GM03348 (cell line): ENCODE measurements at places on chromosomes 1 and 21.

DNA sequence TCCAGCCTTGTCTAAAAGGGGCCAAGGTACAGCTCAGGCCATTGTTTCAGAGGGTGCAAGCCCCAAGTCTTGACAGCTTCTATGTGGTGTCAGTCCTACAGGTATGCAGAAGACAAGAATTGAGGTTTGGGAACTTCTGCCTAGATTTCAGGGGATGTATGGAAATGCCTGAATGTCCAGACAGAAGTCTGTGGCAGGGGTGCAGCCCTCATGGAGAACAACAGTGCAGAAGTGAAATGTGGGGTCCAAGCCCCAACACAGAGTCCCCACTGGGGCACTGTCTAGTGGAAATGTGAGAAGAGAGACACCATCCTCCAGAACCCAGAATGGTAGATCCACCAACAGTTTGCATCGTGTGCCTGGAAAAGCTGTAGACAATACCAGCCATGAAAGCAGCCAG is 400.3 kb upstream of the CAMK1G start:
- no peak for DNase-seq

GRCh38 chr1:147111381-147112130 is 60.7 kb downstream of the PRKAB2 start:
- DNase-seq: no peak

DNA sequence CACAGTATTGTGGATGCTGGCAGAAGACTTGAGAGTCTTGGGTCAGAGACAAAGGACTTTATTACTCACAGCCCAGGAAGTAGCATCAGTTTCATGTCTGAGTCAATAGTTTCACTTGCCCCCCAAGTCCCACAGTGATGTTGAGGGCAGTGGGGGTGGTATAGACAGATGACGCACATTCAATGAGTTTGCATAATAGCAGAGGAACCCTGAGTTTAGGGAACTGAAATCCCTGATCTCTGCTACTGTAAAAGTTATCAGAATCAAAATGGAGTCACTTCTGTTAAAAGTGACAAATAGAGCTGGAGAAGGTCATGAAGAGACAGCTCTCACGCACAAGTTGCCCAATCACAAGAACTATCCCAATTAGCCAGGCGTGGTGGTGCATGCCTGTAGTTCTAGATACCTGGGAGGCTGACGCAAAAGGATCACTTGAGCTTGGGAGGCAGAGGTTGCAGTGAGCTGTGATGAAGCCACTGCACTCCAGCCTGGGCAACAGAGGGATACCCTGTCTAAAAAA is 11.5 kb upstream of the HCRTR1 start:
- no peak for DNase-seq

GRCh38 chr1:23423415-23424292 is 894 bp downstream of the TCEA3 start:
- peak; percentile 51 for DNase-seq

DNA sequence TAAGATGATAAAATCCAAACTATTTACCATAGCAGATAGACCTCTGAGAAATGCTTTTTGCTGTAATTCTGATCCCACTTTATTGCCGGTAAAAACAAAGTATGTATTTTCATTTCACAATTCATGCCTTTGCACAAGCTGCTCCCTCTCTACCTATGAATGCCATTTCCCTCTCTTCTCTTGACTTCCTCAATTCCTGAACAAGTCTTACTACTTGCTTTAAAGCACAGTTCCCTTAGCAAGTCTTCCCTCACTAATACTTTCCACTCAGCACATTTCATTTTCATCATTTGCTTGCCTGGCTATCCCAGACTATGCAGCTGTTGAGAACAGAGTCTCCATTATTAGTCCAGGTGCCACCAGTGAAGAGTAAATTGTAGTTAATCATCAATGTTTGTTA is 13.8 kb downstream of the GPATCH2 start:
- no peak for DNase-seq

DNA sequence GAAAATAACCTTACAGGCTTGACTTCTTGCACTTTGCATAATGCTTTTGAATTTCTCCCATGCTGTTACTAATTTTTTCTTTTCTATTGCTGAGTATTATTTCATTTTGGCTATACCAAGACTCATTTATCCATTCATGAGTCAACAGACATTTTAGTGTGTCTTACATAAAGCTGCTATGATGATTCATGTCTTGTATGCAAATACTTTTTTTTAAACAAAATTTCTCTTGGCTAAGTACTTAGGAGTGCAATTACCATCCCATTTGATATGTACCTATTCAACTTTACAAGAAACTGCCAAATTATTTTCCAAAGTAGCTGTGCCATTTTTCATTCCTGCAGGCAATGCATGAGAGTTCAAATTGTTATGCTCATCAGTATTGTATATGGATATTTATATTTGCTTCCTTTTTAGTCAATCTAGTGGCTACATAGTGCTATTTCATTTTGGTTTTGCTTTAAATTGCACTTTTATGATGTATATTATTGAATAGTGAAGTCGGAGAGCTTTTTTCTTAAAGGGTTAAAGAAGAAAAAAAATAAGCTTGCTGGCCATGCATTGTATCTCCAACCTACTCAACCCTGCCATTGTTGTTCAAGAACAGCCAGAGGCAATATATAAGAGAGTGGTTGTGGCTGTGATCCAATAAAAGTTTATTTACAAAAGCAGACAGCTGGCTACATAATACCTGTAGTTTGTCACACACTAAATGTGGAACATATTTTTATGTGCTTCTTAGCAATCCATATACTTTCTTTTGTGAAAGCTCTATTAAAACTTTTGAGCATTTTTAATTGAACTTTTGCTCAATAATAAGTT is 862.8 kb downstream of the KCNT2 start:
- no peak for DNase-seq

- no peak for DNase-seq
Observed at GRCh38 chr21:43740497-43741156, 21.7 kb downstream of the PDXK start.

- no peak for DNase-seq
Observed at GRCh38 chr21:44890338-44890931, 16.9 kb upstream of the PTTG1IP start.

DNA sequence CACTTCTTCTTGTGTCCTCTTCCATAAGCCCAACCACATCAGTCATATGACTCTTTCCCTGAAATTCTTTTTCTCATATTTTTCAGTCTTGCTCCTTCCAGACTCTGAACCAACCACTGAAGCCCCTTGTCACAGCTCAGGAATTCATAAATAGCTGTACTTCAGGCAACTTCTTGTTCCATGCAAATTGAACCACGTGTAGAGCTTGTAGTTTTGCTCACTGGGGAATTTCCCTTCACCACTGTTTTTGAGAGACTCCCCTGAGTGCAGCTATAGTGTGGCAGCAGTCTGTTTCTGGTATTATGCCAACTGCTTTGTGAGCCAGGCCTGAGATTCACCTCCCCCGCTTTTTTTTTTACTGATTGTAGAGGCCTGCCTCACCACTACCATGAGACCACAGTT is 150.3 kb upstream of the SPAG17 start:
- peak; percentile 18 for DNase-seq

DNA sequence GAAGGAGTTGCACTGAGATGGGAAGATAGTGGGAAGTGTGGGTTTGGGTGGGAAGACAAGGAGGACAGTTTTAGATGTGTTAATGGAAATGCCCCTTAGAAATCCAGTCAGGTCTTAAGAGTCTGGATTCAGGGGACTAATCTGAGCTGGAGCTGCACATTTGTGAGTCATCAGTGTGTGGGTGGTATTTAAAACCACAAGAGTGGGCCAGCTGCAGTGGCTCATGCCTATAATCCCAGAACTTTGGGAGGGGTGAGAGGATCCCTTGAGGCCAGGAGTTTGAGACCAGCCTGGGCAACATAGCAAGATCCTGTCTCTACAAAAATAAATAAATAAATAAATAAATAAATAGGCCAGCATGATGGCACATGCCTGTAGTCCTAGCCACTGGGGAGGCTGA is 40.9 kb upstream of the SLC6A9 start:
- peak; percentile 79 for DNase-seq

- DNase-seq: no peak
Observed at GRCh38 chr1:34870395-34870794, 10.8 kb upstream of the SMIM12 start.

GRCh38 chr1:221711656-221712055 is 30.2 kb downstream of the DUSP10 start:
- DNase-seq: no peak

DNA sequence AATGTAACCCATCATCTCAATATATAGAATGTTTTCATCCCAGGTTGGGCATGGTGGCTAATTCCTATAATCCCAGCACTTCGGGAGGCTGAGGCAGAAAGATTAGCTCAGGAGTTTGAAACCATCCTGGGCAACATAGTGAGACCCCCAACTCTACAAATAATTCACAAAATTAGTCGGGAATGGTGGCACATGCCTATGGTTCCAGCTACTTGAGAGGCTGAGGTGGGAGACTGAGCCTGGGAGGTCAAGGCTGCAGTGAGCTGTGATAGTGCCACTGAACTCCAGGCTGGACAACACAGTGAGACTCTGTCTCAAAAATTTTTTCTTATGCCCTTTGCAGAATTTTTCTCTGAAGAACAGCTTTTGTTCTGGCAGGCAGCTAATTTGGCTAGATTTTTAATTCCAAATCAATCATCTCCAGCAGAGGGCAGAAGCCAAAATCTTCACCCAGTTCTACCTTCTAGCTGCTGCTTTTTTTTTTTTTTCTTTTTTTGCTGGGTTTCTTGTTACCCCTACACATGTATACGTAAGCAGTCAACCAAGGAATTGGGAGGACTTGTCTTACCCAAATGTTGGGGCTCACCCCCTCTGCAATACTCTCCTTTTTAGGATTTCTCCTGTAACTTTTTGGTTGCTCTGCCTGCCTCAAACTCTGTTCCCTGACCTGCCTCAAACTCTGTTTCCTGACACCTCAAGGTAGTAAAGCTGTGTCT is 2.7 kb upstream of the RAD54L start:
- DNase-seq: peak; percentile 66

GRCh38 chr1:62436039-62436465 is 797 bp upstream of the USP1 start:
- DNase-seq: peak; percentile 95

DNA sequence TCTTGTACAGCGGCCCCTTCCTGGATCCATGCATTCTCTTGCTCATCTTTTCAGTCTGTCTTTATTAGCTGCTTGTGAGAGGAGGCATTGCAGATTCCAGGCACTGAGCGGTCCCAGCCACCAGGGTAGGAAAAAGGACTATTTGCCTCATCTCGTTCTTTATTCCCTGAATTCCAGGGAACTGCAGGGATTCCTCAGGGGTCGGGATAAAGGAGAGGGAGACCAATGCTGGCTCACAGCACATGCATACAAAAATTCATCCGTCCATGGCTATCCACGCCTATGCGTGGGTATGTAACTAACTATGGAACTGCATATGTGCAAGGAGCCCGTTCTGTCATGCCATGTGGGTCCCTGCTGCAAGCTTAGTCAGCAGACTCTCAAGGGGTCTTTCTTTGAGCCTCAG is 879 bp upstream of the PLPPR5 start:
- no peak for DNase-seq

DNA sequence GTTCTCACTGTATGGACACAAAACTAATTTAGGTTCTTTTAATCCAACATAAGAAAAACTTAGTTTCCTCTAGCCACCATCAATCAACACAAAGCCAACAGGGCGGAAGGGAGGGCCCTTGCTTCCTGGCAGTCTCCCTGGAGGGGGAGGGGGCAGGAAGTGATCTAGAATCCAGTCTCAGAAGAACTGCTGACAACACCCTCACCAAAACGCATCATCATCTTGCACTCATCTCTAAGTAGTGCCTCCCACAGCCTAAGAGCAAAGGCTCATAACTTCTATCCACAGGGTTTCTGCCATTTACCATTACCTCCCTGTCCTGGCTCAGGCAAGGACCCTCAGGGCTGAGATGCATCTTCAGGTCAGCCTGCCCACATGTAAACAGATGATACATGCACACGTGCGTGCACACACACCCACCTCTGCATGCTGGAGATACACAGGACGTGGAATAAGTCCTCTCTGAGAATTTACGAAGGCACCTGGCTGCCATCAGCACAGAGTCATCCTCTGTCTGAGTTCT is 20.5 kb downstream of the HIVEP3 start:
- DNase-seq: peak; percentile 31

- DNase-seq: no peak
Observed at GRCh38 chr1:8930116-8930515, 15.6 kb upstream of the CA6 start.

DNA sequence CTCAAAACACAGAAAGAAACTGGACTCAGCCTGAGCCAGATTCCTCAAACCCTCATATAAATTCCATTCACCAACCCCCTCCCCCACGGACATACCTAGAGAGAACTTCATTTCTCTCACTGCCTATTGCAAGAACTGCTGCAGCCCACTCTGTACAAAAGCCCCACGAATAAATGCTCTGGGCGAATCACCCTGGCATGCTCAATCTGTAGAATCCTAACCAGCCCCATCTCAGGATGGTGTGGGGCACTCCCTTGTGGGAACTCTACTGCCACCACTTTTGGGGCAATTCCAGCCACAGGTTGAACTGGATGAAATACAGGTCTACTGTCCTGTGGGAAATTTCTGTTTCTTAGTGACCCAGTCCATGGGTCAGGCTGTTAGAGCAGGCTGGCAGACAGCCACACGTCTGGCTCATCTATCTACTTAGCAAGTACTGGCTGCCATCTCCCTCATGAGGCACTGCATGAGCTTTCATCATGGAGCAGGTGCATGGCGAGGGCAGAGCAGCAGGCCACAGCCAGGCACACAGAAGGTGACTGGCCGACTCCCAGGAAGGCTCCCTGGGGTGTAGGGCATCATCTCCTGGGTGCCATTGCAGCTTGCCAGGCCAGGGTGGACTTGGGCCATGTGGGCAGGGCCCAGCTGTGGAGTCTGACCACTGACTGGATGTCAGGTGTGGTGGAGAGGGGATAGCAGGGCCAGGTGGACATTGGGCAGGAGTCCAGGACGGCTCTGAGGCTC is 1.6 kb upstream of the C1orf35 start:
- no peak for DNase-seq

GRCh38 chr1:154743526-154744036 is 126.5 kb downstream of the KCNN3 start:
- no peak for DNase-seq

DNA sequence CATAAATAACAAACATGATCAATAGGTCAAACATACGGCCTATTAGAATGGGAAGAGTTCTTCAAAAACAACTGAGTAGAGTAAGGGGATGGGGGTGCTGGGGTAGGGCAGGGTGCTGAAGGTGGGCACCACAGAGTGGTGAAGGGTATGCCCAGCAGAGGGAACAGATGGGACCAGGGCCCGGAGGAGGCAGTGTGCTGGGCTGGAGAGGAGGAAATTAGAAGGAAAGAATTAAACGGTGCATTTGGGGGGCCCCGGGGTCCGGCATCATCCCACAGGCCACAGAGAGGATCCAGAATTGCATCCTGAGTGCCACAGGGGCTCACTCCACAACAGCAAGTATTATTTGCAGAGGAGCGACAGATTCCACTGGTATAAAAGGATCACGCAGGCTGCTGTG is 94.5 kb downstream of the GLIS1 start:
- no peak for DNase-seq

- no peak for DNase-seq
Observed at GRCh38 chr1:218995091-218995665, 178.5 kb upstream of the LYPLAL1 start.

GRCh38 chr21:33261635-33262034 is 4.5 kb upstream of the IL10RB start:
- no peak for DNase-seq
